Activated CD8-positive, alpha-beta memory T cell treated with anti-CD3 and anti-CD28 coated beads for 36 hours (primary cell): ENCODE measurements at places on chromosomes 1 and 21. TPM values are rescaled to one million over a fixed set of nuclear protein-coding genes. Genes with fewer than 3 reads are reported as not detected.

TDRD5 gene
- total RNA-seq = not detected

TBX15 gene
- total RNA-seq = not detected

SELL gene
- total RNA-seq = 39.0 TPM

PMF1 gene
- 82.9 TPM for total RNA-seq

MIXL1 gene
- not detected for total RNA-seq

OPTC gene
- total RNA-seq = not detected

SNX27 gene
- 33.8 TPM for total RNA-seq

FMN2 gene
- not detected for total RNA-seq

ZDHHC18 gene
- total RNA-seq = 64.4 TPM
